ENCODE measurements at places on chromosomes 2 and 18.

DNA sequence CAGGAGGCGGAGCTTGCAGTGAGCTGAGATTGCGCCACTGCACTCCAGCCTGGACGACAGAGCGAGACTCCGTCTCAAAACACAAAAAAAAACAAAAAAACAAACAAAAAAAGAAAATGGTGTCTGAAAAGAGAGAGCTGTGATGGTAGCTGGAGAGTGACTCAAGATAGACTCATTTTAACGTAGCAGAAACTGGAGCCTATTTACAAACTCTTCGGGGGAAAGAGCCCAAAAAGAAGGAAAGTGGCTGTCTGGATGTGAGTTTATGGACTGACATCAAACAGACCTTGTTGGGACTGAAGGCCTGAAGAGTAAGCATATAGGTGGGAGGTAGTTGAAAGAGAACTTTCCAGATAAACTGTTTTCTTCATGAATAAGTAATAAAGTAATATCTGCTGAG, 51.8 kb downstream of the LIMS1 start:
- DNase-seq = no peak

DNA sequence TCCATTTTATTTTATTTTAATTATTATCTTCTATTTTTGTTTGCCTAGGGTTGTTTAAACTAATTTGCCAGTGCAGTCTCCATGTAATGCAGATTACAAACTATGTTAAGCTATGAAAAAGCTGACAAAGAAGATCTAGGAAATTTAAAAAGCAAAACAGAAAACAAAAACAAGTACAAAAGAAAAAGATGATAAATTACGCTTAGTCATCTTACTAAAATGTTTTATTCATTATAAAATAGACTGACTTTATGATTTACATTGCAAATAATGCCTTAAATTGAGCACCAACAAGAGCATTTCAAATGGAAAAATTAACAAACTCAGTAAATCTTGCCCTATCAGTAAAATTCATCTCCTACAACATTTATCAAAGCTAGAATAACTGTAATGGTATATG, 52.9 kb downstream of the LRPPRC start:
- DNase-seq = no peak

DNA sequence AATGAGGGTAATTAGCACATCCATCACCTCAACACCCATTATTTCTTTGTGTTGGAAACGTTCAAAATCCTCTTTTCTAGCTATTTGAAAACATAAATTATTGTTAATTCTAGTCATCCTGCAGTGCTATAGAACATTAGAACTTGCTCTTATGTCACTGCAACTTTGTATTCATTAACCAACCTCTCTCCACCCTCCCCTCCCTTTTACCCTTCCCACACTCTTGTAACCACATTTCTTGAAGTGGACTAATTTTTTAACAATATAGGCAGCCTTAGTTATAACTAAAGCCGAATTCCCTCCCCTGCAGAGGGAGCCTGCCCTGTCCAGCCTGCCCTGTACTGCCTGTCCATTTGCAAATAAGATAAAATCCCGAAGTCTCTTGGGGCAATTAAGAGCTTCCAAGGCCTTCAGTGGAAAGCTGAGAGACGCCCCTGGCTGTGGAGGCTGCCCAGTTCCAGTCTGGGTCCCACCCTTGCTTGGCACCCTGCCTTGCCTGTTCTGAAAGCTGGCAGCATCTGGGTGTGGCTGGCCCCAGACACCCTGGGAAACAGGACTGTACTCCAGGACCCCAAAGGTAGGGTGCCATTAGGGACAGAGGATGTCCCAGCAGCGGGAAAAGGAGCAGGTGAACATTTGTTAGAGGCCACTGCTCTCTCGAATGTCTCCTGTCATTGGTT, 65.1 kb downstream of the MEX3C start:
- no peak for DNase-seq

- DNase-seq = no peak
These were observed 104.6 kb downstream of the LDLRAD4 start for GRCh38 chr18:13323186-13323585.
